ENCODE measurements at places on chromosomes 6 and 20.
A peak's percentile ranks its signal among the peaks of the same experiment; 100 is the strongest.

GRCh38 chr6:158801655-158802294 is 17.4 kb downstream of the EZR start:
- DNase-seq, result no peak

DNA sequence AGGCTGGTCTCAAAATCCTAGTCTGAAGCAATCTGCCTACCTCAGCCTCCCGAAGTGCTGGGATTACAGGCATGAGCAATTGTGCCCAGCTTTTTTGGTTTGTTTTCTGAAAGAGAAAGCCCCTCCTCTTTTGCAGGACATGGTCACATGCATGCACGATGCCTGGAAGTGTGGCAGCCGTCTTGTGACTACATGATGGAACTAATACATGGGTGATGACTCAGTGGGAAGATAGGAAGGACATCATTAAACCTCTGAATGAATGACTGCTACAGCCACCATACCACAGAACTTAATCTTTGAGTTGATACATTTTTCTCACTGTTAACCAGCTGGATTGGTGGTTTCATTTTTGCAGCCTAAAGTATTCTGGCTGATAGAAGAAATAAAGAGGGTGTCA is 13.4 kb upstream of the CTNNBL1 start:
- DNase-seq, result no peak

DNA sequence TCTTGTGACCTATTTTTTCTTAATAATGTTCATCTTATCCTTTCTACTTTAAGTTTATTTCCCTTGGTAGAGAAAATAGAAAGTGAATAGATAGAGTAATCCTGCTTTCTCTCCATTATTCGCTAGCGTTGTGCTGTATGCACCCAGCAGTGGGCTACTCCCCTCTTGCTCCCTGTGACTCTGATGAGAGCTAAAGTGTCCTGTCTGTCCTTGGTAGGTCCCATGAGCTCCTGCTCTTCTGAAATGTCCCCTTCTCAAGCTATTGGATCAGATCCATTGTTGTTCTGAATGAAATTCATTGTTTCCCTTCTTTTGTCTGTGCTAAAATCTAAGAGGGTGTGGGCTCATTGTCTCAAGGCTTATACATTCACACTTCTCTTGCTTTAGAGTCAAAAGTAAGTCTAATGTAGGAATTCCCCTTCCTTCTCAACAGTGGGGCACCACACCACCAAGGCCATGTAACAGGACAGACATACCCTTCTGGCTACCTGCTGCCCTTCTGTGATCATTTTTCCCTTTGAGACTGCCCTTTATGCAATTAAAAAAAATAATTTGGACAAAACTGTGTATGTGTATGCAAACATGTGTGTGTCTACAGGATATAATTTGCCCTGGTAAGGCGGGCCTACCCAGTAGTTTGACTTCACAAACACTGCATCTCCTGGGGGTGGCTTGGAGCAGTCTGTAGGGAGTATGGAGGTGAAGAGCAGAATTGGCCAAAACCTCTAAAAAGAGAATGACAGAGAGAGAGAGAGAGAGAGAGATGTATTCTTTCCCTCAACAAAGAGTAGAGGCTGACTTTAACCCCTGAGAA is 167.0 kb upstream of the MYLIP start:
- no peak for DNase-seq

GRCh38 chr20:43543138-43543537 is 15.7 kb upstream of the SGK2 start:
- no peak for DNase-seq

DNA sequence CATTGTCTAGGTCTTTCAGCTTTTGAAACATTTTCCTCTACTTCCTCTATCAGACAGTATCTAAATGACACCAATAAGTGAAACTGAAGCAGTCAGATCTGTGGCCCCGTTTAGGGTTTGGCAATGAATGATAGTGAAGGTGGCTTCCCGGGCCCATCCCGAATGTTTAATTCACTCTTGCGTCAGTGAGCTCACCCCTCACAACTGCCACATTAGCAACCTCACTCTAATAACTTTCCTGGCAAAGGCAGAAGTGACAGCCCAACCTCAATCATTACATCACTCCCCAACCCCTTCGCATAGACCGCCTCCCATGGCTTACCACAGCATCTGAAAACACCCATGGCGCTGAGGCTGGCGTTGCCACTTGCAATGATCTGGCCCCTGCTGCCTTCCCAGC is 92.4 kb upstream of the CD83 start:
- no peak for DNase-seq

DNA sequence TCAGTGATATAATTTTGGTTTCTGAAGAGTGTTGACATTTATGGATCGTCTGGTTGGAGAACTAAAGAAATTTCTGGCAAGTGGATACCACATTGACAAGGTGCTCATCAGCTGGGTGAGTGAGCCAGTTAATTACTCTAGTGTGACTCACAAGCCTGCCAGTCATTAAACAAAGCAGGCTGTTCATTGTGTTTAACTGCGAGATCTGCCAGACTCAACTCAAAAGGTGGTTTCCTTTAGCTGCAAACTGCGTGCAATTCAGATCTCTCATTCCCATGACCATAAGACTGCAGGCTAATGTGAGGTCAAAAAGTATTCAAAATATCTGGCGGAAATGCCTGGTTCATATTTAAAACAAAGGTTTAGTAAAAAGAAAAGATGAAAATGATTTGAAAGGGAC is 32.5 kb upstream of the IYD start:
- no peak for DNase-seq

DNA sequence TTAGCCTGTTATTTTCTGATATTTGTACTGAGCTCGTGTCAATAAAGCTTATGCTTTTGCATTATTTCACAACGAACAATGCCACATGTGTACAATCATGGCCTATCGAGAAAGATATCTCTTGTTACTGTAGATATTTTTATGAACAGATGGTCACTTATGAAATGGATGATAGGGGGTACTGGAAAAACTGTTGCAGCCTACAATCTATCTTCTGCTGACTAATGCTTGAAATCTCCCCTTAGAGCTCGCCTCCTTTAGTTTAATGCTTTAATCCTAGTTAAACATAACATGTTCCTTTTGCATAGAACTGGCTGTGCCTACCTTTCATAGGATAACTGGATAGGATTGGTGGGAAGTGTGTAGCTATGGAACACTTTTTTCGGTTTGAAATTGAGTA is 296.2 kb downstream of the FARS2 start:
- no peak for DNase-seq

DNA sequence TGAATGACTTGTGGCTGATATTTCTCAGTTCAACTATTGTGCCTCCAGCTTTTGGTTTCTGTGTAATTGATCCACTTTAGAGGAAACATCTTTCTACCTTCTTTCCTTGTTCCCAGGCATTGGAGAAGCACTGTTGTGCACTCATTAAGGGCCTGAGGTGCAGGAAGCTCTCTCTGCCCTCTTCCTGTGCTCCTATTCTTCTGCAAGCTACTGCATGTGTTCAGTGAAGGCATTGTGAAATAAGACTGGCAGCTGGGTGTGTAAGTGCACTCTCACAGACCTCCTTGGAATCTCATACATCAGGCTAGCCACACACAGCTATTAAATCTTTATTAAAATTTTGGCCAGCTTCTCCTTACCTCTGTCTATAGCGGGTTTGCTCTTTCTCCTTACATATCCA is 177.8 kb downstream of the OGFRL1 start:
- DNase-seq, result no peak

DNA sequence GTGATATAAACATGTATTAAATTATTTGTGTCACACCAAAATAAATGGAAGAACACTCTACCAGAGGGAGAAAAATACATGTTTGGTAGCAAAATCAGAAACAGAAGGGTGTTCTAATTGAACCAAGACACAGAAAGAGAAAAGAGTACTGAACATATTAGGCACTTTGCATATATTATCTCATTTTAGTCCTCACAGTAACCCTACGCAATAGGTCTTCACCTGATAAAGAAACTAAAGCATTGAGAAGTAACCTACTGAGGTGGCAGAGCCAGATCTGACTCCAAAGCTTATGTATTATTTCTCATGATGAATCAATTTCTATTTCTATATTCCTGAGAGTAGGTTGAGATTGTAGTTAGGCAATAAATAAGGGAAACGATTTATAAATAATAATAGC is 77.7 kb downstream of the FYN start:
- DNase-seq, result no peak

- DNase-seq, result no peak
Measured at GRCh38 chr6:37155394-37156312, 14.3 kb upstream of the PIM1 start.

DNA sequence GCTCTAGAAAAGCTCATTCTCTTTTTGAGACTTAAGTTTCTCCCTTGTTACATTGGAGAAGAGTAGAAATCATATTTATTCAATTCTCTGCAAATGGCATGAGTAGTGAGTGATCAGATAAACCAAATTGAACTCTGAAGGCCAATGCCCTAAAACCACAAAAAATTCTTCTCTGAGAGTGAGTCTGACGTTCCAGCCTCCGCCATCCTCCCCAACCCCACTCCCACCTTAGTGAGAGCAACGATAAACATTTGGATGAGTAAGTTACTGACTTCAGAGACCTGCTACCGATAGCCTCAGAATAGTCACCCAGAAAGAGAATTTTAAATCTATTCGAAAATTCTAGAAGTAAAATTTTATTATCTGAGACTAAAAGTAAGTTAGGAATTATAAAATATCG is 94.6 kb downstream of the TFAP2A start:
- no peak for DNase-seq

DNA sequence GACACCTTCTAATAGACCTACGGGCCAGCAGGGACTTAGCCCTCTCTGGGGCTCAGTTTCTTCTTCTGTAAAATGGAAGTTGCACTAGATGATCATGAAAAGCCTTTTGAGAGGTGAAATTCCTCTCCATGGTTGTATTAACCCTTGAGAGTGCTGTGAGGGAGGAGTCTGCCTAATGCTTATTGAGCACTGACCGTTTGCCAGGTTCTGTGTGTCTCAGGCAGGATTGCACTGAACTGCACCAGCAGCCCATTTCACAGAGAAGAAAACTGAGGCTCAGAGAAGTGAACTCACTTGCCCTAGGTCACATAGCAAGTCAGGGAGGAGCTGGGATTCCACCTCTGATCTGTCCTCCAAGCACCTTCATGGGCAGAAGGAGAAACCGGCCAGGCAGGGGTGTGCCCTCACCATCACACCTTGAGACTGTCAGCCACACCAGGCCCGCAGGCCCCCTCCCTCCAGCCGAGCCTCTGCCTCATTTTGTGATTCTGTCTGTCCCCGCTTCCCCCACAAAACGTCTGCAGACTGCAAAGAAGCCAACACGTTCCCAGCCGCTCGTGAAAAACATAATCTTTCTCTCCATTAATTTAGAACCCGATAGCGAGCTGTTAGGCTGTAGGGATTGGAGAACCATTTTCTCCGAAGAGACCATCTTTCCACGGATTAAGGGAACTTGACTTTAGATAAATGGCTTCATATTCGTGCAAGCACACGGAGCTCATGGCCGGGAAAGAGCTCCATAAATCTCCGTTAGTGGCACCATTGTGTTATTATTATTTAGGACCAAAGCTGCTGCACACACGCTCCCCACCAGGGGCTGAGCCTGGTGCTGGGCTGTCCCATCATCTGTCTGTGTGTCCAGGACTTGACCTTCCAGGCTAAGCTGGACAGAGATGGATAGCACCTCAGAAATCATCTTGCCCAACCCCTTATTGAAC is 46.0 kb downstream of the KIAA1755 start:
- DNase-seq, result no peak

DNA sequence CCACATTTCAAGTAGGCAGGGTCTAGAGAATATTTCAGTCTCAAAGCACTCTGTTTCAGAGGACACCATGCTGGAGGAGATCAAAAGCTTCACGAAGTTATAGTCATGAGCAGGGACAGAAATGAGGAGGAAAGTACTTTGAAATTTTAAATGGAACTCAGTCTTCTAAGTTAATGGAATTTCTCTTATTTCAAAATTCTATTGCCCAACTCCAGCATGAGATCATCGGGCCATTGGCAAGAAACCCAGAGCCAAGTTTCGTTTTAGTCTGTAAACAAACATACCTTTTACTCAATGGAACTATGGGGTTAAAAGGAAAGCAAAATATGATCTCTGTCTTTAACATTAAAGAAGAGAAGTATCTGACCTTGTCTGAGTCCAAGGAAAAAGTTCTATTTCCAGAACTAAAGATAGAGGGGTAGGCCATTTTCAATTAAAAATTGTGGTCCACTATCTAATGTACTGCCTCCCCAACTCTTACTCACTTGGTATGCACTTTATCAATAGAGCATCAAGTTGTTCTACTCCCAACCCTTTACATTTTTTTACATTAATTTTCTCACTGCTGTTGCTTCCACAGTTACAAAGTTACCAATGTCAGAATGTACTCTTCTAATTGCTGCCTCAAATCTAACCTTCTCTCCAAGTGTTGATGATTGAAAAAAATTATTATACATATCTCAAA is 235.3 kb upstream of the NRSN1 start:
- no peak for DNase-seq

DNA sequence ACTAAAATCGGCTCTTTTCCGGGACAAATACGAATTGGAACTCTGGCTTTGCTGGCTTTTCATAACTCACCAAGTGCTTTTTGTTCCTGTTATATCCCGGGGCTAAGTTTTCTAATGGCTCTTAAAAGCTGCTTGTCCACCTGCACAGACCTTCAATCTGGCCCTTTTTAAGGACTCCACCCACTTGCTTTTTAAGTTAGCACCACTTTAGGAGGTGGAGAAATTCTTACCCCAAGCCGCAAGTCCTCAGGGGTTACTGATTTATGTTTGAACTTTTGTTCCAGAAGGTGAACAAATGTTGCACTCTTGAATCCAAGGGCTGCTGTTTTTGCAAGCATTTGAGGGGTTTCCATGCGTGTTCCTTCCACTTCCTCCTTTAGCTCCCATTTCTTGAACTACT is 37.8 kb downstream of the FAM184A start:
- DNase-seq, result peak; percentile 51

DNA sequence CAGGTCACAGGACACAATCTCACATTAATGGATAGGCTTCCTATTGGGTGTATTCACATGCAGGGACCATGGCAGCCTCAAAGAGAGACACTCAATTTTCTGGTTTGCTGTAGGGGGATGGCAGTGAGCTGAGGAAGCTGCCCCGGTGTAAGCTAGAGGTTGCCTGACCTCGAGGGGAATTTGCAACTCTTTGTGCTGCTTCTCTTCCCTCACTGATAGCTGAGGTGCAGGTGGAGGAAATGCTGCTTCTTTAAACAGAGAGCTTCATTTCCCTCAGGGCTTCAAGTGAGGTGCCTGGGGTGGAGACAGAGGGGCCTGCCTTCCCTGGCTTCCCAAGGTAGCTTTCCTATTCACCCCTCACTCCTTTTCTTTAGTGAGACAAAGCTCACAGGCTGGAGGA is 151.9 kb downstream of the CD83 start:
- no peak for DNase-seq

DNA sequence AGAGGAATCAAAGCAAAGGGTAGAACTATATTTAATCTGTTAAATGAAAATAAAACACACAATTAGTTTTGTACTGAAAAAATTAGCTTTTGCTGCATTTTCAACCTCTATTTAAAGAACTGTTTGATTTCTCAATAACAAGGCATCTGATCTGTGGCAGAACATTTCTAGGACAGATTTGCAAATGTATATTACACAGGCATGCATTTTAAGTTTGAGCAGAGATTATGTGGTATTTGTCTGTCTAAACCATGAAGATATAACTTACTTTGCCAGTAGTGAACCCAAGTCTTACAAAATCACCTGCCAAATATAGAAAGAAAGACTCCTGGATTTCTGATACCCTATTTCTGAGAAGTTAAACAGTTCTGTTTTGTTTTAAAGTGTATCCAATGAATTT is 71.9 kb downstream of the TFAP2B start:
- DNase-seq, result no peak

Measured in right lung (tissue), 10 donors.